ENCODE measurements at places on chromosomes 11 and 22.

DNA sequence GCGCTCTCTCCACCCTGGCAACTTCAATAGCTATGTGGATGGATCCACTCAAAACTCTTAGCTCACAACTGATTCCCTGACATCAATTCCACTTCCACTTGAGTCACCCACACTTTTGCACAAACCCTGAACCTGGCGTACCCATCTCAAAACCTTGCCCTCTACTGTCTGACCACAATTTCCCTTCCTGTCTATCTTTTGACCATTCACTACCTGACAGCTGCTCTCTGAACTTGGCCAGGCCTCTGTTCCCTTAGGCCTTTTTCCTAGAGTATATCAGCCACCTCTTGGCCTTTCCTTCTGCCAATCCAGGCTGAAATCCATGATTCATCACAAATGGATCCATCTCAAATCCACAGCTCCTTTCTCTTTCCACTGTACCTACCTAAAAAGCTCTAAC is 106.0 kb downstream of the RPL27A start:
- DNase-seq, result no peak

DNA sequence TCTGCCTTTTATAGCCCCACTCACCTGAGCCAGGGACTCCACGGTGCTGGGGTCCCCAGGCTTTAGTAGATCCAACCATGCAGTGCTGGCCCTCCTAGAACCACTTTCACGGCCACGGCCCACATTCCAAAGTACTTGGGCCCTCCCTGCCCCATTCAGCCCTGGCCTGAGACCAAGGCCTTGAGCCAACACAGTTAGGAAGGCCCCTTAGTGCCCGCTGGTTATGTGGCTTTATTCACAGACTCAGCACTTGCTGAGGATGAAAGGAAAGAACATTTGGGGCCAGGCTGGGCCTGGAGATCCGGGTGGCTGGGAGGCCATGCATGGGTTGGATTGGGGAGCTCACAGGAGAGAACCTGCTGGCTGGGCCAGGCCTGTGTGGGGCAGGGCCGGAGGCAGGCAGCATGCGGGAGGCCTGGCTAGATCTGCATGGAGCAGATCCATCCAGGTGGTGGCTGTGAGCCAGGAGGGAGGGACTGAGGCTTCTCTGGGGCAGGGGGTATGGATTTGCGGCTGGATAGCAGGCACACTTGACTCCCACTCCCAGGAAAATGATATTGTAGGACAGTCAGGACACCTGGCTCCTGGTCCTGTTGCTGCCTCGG is 12.6 kb downstream of the CHRM1 start:
- no peak for DNase-seq

DNA sequence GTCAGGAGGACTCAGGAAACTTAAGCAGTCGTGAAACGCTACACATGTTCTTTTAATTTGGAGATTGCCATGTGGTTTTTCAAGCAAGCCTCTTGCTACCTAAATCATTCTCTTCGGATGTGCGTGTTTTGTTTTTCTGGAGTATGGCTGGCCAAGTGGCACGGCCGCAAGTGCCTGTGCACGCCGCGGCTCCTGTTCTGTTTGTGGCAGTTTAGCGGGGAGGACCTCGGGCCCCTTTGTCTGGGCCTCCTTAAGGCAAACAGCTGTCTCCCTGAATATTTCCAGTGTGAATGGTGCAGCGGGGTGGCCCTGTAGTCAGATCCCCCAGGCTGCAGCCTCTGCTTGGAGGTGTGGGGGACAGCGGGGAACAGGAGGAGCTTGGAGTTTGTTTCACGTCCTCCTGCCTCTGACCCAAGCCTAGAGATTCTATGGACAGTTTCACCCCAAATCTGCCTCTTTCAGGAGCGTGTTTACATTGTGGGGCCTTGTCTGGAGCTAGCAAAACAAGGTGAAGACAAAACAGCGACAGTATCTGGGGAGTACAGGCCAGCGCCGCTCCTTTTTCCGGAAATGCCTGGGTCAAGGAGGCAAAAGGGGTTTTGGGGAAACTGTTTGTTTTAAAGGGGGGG is 1.3 kb downstream of the LRP5 start:
- no peak for DNase-seq

DNA sequence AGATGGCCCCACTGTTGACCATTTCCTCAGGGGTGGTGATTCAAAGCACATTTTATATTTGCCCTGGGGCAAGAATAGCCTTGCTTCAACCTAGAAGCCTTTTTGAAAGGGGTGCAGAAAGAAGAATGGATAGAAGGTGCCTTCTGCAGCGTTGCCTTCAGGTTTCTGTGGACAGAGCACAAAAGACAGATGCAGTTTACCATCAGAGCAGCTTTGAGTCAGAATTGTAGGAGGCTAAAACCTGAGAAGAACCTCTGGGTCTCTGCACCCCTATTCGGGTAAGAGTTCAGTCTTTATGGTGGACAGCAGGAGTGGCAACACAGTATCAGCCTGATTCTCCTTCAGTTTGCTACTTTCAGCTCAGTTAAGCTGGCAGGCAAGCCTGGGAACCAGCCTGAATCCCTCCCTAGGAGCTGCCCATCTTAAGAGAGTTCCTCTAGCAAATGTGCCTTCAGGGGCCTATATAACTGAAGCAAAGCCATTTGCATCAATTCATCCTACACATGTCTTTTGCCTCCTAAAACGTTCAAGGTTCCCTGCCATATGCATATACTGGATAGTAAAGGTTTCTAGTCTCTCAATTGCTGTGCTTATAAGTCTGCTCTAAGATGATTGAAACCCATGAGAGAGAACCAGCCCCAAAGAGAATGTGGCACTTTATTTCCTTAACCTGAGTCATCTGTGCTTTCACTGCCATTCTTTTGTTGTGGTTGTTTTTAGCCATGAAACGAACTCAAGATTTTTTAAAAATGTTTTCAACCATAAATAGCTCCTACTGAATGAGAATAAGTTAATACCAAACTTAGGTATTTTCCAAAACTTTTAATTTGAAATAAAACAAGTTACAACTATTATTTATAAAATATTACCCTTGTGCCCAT is 123.0 kb downstream of the TRIM44 start:
- DNase-seq, result no peak

- DNase-seq, result no peak
Measured at GRCh38 chr11:19631712-19632498, 80.7 kb upstream of the NAV2 start.

DNA sequence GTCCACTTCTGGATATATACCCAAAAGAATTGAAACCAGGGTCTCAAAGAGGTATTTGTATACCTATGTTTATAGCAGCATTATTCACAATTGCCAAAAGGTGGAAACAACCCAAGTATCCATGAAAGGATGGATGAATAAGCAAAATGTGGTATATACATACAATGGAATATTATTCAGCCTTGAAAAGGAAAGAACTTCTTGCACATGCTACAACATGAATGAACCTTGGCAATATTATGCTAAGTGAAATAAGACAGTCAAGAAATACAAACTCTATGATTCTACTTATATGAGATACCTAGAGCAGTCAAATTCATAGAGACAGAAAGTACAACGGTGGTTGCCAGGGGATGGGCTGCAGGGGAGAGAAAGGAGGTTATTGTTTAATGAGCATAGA is 21.6 kb upstream of the PAK1 start:
- no peak for DNase-seq

- no peak for DNase-seq
Measured at GRCh38 chr22:33104147-33104854, 46.1 kb upstream of the SYN3 start.

- no peak for DNase-seq
Measured at GRCh38 chr11:74257959-74258553, 53.4 kb downstream of the P4HA3 start.

- no peak for DNase-seq
Measured at GRCh38 chr22:28231441-28231840, 312.4 kb upstream of the PITPNB start.

GRCh38 chr11:22733475-22734248 is 67.3 kb downstream of the GAS2 start:
- DNase-seq, result no peak

Measured in GM20000 (cell line).